ENCODE measurements at places on chromosomes 16 and 17. TPM values are rescaled to one million over a fixed set of nuclear protein-coding genes. Genes with fewer than 3 reads are reported as not detected.

Gene GRIN2A
- 0.29 TPM for total RNA-seq

Gene COX6A2
- total RNA-seq = not detected

Gene GUCY2D
- not detected for total RNA-seq

Gene MT4
- total RNA-seq = not detected

Gene GJC1
- total RNA-seq = 4.6 TPM

DNA sequence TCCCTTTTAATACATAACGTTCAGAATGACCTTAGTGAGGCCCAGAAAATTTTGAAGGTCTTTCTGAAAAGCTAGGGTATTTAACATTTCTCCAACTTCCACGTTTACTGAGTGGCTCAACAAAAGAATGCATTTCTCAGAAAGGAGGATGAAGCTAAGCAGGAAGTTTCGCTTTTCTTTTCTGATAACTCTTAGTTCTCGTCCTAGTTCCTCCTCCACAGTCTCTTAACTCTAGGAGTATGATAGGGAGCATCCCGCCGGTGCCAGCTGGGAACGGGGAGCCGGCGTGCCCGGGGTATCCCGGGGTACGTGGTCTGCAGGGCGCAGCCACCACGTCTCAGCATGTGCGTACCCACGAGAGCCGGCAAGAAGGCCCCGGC, 363 bp downstream of the KARS1 start:
- peak overlapping the region; percentile 99 for H3K27ac ChIP-seq
- H3K27me3 ChIP-seq = no peaks in the 10 kb centered on the region
- no peak for DNase-seq
- no peaks in the 10 kb centered on the region for H3K36me3 ChIP-seq

DNA sequence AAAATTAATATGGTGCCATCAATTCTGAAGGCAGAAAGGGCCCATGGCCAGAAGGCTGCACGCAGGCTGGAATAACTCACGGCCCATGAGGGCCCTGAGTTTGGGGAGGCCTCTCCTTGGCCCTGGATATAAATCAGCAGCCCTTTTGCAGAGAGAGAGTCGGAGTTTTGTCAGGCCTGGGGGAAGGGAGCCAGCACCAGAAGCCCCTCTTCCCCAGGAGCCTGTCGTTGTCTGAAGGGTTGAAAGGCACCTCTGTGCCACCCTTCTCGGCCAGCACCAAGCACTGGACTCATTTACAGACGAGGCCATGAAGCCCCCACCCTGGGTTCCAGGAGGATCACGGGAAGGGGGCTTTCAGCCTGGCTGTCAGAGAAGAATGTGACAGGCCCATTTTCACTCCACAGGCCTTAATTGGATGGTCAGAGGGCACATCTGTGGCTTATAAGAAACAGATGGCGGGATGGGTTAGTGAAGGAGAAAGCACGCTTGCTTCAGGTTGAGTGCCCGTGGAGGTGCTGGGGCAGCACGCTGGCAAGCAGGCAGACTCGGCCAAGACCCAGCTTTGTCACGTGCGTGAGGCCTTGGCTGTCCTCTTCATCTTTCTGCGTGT, 140.6 kb downstream of the CLEC16A start:
- no peaks in the 10 kb centered on the region for H3K4me1 ChIP-seq
- no peak overlapping the region for H3K27ac ChIP-seq
- DNase-seq = no peak
- H3K27me3 ChIP-seq = no peaks in the 10 kb centered on the region
- H3K4me3 ChIP-seq = no peak overlapping the region

DNA sequence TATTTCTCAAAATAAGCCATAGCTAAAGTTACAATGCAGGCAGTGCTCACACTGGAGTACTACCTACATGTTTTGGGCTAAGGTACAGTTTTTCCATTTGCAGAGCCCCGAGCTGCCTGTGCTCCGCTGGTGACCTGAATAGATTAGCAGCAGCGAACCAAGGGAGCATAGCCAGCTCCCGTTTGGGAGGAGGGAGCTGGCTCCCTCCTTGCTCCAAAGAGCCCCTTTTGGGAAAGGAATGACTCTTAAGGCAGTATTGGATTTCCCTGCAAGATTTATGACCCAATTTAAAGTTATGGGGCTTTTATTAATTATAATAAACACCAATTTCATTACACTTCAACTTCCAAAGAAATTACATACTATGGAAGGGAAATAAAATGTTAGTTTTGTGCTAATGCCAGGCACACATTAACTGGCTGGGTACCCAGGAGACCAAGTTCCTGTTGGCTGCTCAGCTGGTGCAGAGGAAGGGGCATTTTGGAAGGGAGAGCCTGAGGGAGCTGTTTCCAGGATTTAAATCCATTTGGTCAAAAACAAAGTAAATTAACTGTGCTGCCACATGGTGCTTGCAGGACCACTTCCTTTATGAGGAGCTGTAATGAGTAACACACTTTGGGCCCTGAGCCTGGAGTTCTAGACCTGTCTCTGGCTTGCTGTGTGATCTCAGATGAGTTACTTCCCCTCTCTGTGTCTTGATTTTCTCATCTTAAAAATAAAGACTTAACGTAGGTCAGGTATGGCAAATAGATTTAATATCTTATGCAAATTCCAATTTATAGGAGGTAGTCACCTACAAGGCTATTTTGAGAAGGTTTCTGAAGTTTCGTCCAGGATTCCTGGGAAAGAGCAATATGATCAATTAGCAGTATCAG, 362.1 kb upstream of the CCL2 start:
- no peak for DNase-seq
- no peak overlapping the region for H3K4me3 ChIP-seq
- no peak overlapping the region for H3K27ac ChIP-seq
- H3K4me1 ChIP-seq = no peaks in the 10 kb centered on the region
- peaks cover 5% of the 10 kb centered on the region for H3K27me3 ChIP-seq

- no peak overlapping the region for H3K27ac ChIP-seq
Measured at GRCh38 chr16:86243123-86243473, 267.2 kb upstream of the FOXF1 start.

DNA sequence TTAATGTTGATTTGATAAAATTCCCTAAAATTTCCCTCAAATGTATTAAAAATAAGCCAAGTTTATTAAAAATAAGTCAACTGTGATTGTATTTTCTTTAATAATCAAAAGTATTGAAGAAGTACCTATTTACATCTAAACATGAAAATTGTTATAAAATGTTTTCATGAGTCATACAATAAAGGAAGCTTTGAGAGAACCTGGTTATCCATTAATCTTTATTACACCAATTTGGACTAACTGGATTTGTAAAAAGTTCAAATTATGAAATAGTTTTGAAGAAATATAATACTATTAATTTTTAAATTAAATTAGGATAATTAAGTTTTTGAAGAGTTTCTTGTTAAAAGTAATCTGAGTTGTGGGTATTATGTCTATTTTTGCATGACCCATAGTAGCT, 63.8 kb downstream of the COX10 start:
- H3K27me3 ChIP-seq = no peaks in the 10 kb centered on the region
- no peak overlapping the region for H3K27ac ChIP-seq
- no peak for DNase-seq
- H3K4me3 ChIP-seq = no peak overlapping the region

DNA sequence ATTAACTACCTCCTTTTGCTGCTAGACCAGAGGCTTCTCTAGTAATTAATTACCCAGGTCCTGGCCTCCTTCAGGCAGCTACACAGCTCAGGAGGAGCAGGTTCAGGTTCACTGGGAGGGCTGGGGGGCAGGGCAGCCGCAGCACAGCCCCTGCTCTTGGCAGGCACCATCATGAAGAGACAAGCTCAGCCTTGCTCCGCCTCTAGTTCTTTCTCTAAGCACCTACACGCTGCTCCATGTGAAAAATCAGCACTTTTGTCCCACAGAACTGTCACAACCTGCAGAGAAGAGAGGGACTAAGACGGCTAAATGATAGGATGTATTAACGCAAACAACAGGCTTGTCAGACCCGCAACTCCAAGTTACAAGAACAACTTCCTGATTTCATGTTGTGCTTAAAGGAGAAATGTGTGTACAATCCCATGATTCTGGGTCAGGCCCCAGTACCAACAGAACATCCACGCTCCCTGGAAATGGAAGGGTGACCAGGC, 53.4 kb downstream of the GRB2 start:
- H3K4me3 ChIP-seq = no peak overlapping the region
- no peak overlapping the region for H3K27ac ChIP-seq
- no peaks in the 10 kb centered on the region for H3K4me1 ChIP-seq
- no peaks in the 10 kb centered on the region for H3K36me3 ChIP-seq
- DNase-seq = no peak

Measured in breast epithelium (tissue), 4 donors.